ENCODE measurements at places on chromosomes 11 and 22.
A peak's percentile ranks its signal among the peaks of the same experiment; 100 is the strongest.

GRCh38 chr11:93972790-93973189 lies 48.4 kb upstream of the HEPHL1 start:
- DNase-seq = no peak

DNA sequence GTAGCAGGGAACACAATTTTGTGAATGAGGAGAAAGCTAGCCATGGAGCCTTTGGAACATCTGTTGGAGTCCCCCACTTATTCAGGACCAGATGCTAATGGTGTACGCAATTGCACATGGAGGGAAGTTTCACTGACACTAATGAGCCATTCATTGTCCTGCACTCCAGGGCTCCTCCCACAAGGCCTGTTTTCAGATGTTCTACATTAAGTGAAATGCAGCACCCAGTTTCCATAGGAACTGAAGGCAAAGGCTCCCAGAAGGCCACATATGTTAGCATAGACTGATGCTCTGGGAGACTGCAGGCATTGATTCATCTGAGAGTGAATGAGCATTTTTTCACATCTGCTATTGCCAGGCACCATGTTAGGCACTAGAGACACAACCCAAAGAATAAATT lies 399.5 kb downstream of the ETS1 start:
- peak; percentile 38 for DNase-seq

GRCh38 chr22:50376085-50376651 lies 33.0 kb downstream of the PPP6R2 start:
- DNase-seq = no peak

- DNase-seq = no peak
These were observed 117.5 kb downstream of the SNX19 start for GRCh38 chr11:130798801-130799200.

DNA sequence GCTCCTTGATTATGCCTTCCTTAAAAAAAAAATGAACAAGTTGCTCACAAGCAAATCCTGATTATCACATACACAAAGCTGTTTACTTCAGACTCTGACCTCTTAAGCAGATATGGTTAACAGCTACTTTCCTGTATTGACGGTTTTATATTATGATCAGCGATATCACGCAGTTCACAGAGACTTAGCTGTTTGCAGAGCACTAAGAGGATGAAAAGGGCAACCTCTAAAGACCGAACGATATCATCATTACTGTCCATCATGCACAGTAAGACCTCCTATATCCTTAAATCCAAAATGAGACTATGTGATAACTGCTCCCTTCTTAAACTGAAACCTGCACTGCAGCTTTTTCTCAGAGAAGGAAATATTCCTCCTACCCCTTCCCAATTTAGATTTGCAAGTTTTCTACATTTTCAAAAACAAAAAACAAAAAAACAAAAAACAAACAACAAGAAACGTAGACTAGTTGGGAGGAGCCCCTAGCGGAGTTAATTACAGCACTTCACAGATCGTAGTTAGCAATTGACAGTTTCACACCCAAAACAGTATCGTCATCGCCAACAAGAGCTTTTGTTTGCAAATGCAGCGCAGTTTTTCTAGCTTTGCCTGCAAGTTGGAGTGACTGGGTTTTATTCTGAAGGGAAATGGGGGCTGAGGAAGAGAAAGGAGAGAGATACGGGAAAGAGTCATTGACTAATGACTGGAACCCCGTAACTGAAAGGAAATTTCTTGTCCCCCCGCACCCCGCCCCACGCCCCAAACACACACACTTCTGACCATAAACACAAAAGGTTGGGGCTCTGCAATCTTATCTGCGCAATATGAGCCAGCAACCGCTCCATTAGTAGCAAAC lies 1.2 kb downstream of the DDX6 start:
- peak; percentile 11 for DNase-seq

DNA sequence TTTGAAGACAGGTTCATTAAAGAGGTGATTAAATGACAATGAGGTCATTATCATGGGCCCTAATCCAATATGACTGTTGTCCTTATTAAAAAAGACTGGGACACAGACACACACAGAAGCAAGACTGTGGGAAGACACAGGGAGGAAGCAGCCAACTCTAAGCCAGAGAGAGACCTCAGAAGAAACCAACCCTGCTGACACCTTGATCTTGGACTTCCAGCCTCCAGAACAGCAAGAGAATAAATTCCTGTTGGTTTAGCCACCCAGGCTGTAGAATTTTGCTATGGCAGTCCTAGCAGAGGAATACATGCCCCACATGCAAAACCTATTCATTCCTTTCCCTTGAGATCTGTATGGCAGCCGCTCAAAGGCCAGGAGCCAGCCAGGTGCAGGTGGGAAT lies 35.6 kb upstream of the CACNG2 start:
- DNase-seq = no peak

DNA sequence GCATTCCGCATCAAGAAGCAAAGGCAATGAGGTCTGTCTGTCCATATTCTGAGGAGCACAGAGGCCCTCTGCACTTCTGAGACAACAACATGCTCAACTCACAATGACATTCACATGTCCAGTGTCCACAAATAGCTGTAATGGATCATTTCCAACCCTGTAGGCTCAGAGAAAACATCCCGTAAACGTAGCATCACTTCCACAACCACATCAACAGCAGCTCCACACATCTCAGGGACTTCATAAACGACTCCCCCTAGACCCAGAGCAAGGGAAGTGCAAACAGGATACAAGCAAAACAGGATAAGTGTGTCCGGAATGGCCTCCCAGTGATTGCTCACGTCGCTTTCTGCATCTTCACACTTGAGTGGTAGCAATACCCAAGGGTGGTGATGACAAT lies 100.2 kb downstream of the SYN3 start:
- DNase-seq = no peak

DNA sequence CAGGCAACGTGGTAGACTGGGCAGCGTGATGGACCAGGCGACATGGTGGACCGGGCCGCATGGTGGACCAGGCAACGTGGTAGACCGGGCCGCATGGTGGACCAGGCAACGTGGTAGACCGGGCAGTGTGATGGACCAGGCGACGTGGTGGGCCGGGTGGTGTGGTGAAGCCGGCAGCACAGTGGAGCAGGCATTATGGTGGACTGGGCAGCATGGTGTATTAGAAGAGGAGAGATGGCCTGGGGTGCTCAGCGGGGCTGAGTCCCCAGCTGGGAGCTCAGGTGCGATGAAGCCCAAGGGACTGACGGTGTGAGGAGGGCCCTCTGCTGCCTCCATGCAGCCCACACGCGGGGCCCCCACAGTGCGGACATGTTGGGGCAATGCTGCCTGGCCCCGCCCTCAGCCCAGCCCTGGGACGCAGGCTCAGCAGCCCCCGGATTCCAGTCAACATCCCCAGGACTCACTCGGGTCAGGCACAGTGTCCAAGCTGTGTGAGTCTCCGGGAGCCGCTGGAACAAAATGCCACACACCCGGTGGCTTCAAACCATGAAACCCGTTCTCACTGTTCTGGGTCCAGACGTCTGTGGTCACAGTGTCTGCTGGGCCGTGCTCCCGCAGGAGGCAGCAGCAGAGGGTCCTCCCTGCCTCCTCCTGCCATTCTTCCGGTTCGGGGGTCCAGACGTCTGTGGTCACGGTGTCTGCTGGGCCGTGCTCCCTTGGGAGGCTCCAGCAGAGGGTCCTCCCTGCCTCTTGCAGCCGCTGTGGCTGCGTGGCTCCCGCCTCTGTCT lies 1084.9 kb downstream of the BRD1 start:
- no peak for DNase-seq

DNA sequence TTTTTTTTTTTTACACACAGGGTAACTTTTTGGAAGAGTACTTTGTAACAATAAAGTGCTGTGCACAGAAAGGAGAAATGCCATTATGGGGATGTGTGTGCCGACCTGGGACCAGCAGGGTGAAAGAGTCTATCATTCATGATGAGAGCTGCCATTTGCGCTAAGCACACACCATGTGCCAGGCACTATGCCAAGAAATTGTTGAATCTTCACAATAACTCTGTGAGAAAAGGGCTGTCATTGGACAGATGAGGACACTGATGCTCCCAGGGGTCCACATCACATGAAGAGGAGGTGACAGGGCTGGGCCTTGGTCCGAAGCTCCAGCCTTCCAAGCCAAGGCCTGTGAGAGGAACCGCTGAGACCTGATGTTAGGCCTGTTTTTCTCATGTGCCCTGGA lies 5.6 kb downstream of the DUSP18 start:
- DNase-seq = no peak

- no peak for DNase-seq
These were observed 56.3 kb upstream of the GRK3 start for GRCh38 chr22:25508161-25508560.

GRCh38 chr11:93524858-93525257 lies 18.3 kb downstream of the SMCO4 start:
- DNase-seq = no peak

GRCh38 chr11:31687256-31687655 lies 123.9 kb downstream of the PAX6 start:
- no peak for DNase-seq

DNA sequence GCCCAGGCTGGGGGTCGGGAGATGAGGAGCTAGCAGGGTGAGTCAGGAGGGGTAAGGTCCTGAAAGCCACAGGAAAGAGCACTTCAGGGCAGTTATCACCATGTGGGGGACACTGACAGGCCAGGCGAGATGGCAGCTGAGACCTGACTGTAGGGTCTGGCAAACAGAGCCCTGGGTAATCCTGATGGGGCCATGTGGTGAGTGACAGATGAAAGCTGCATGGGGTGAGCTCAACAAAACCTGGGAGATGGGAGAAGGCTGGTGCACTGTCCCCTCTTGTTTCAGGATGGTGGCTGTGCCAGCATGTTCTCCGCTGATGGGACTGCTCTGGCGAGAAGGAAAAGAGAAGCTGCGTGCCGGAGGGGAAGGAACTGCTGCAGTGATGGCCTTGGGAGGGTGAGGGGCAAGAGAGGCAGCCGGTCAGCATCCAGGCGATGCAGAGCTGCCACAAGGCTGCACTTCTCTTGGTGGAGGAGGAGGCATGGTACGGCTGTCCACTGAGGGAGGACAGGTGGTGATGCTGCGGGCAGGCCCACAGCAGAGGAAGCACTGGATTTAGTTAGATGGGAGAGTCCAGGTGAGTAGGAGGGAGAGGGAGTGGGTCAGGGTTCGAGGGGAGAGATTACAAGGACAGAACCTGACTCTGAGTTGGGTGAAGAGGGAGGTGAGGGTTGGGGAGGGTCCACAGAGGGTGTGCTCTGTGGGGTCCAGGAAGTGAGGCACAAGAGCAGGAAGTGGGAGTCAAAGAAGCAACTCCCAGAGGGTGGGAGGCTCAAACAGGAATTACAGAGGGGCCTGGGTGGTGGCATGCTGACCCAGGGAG lies 3.8 kb downstream of the TOP3B start:
- DNase-seq = no peak

GRCh38 chr11:82610671-82611070 lies 123.0 kb downstream of the FAM181B start:
- no peak for DNase-seq

- no peak for DNase-seq
These were observed 56.0 kb upstream of the PARVA start for GRCh38 chr11:12321217-12321937.

DNA sequence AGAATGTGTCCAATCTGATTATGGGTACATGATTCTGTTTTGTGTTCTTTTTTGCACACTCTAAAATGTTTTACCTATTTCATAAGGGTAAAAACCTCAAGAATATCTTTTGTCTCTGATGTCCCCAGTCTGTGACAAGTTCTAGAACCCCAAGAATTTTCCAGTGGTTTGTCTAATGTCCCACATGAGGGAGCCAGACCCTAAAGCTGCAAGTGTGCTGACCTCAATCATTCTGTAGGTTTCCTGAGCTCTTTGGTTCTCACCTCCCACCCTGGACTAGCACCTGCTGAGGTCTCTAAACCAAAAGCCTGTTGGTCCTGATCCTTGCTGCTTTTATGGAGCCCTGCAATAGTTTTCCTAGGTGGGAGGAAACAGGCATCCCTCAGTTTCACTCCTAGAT lies 149.8 kb upstream of the MPPED2 start:
- DNase-seq = no peak

DNA sequence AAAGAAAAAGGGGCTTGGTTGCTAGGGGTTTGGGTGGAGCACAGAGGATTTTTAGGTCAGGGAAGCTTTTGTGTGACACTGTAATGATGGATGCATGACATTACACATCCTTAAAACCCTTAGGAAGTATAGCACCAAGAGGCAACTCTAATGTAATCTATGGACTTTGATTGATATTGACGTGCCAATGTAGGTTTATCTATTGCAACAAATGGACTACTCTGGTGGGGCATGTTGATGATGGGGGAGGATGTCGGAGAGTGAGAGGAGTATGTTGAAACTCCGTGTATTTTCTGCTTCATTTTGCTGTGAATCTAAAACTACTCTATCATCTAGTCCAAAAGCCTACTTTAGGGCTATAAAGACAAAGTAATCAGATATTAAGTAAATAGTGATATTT lies 72.3 kb upstream of the PAX6 start:
- DNase-seq = no peak

Measured in AG08395 (cell line).